ENCODE measurements at places on chromosomes 12 and 14.

DNA sequence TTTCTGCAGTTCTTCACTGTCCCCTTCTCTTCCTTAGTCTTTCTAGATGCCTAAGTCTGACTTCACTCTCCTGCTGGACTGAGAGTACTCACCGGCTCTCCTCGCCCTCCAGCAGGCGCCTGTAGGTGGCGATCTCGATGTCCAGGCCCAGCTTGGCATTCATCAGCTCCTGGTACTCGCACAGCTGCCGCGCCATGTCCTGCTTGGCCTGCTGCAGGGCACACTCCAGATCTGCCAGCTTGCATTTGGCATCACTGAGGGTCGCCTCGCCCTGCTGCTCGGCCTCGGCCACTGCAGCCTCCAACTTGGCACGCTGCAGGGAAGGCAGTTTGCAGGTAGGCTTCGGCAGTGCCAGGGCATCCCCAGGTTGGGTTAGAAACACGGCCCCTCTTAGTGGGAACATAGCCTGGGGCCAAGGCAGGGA lies 5.2 kb downstream of the KRT84 start:
- DNase-seq = peak; percentile 35

DNA sequence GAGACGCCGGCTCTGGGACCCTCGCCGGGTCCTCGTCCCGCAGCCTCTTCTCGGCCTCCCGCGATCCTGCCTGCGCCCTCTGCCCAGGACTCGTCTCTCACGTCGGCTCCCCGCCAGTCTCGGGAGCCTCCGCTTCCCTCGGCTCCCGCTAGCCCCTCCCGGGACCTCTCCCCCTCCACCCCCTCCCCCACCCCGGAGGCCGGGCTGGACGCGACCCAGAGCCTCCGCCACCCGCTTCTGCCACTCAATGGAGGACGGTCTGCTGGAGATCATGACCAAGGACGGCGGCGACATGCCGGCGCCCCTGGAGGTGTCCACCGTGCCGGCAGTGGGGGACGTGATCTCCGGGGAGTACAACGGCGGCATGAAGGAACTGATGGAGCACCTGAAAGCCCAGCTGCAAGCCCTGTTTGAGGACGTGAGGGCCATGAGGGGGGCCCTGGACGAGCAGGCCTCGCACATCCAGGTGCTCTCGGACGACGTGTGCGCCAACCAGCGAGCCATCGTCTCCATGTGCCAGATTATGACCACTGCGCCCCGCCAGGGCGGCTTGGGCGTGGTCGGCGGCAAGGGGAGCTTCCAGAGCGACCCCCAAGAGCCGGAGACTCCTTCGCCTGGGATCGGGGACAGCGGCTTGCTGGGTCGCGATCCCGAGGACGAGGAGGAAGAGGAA lies 568 bp downstream of the CCDC184 start:
- no peak for DNase-seq

GRCh38 chr12:43158126-43158525 lies 393.9 kb downstream of the ADAMTS20 start:
- DNase-seq = no peak

DNA sequence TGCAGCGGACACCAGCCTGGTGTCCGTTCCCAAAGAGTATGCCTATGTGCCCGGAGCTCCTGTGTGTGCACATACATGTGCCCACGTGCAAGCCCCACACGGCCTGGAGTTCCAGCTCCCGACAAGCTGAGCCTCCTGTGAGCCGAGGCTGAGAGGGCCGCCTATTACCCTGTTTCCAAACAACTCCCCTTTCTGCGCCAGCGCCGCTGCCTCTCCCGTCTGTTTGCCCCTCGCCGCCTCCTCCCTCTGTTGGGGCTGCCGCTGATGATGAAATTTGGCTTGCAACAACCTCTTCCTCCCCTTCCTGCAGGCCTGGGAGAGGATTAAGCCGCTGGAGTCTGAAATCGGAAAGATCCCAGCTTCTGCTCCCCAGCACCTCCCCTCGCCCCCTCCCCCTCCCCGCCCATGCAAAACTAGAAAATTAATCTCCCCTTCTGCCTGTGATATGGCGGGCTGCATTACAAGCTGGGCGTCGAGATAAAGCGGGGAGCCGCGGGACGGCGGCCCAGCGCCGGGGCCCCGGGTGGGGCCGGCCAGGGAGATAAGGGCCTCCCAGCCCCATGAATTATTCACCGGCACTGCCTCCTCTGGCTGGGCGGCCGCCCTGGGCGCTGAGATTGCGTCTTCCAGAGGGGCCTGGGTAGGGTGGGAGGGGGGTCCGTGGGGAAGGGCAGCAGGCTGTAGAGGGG lies 6.8 kb upstream of the ASIC1 start:
- no peak for DNase-seq
